ENCODE measurements at places on chromosomes 16 and 17. TPM values are rescaled to one million over a fixed set of nuclear protein-coding genes. Genes with fewer than 3 reads are reported as not detected.

The PLD6 gene
- total RNA-seq: 7.8 TPM

The PDF gene
- 13.4 TPM for total RNA-seq

The TBC1D26 gene
- not detected for total RNA-seq

GRCh38 chr17:81863123-81863675 is 2.9 kb upstream of the P4HB start:
- H3K27ac ChIP-seq: no peak overlapping the region
- peaks cover 19% of the 10 kb centered on the region for H3K4me1 ChIP-seq
- no peaks in the 10 kb centered on the region for H3K27me3 ChIP-seq

- no peak overlapping the region for H3K27ac ChIP-seq
- H3K36me3 ChIP-seq: no peaks in the 10 kb centered on the region
- no peak for DNase-seq
- peaks cover 9% of the 10 kb centered on the region for H3K27me3 ChIP-seq
Observed at GRCh38 chr17:78648293-78648692, 71.1 kb upstream of the DNAH17 start.

The C16orf46 gene
- total RNA-seq: not detected

- no peak overlapping the region for H3K27ac ChIP-seq
- no peaks in the 10 kb centered on the region for H3K27me3 ChIP-seq
- no peaks in the 10 kb centered on the region for H3K4me1 ChIP-seq
- no peaks in the 10 kb centered on the region for H3K36me3 ChIP-seq
Observed at GRCh38 chr16:8126313-8126712, 464.0 kb downstream of the TMEM114 start.

- no peaks in the 10 kb centered on the region for H3K36me3 ChIP-seq
- H3K4me3 ChIP-seq: no peak overlapping the region
- H3K4me1 ChIP-seq: no peaks in the 10 kb centered on the region
- no peak overlapping the region for H3K27ac ChIP-seq
- peaks cover 2% of the 10 kb centered on the region for H3K27me3 ChIP-seq
- DNase-seq: no peak
Observed at GRCh38 chr17:34465789-34466188, 102.8 kb upstream of the CCL1 start.

The TP53TG3 gene
- not detected for total RNA-seq

The ADORA2B gene
- total RNA-seq: 10.5 TPM

The MPP3 gene
- total RNA-seq: 6.9 TPM

The FTSJ3 gene
- total RNA-seq: 86.5 TPM

- H3K27me3 ChIP-seq: no peaks in the 10 kb centered on the region
- H3K27ac ChIP-seq: no peak overlapping the region
- no peaks in the 10 kb centered on the region for H3K4me1 ChIP-seq
- DNase-seq: no peak
- H3K4me3 ChIP-seq: no peak overlapping the region
- H3K36me3 ChIP-seq: no peaks in the 10 kb centered on the region
Observed at GRCh38 chr16:25523183-25523582, 168.6 kb upstream of the HS3ST4 start.

DNA sequence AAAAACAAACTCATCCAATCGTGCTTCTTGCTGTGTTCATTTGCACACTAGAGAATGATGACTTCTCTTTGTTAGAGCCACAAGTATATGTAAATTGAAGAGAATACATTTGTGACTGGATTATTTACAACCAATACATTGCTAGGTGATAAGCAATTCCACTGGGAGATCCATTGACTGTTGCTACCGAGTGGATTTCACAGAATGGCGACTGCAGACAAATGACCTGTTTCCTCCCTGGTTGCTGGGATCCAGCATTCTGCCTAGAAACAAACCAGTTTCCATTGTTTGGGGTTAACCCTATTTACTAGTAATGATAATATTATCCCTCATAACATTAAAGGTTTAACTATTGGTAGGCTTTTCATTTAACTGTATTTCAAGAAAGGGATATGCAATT is 36.9 kb upstream of the CPHXL start:
- no peak overlapping the region for H3K4me3 ChIP-seq
- H3K4me1 ChIP-seq: no peaks in the 10 kb centered on the region
- DNase-seq: no peak

DNA sequence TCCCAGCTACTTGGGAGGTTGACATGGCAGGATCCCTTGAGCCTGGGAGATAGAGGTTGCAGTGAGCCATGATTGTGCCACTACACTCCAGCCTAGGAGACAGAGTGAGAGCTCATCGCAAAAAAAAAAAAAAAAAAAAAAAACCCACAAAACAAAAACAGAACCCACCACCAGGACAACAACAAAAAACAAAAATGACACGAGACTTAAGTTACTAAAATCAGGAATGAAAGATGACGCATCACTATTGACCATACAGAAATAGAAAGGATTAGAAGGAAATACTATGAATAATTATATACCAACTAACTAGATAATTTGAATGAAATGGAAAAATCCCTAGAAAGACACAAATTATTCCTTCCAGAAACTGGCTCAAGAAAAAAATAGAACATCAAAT is 432.4 kb upstream of the PMFBP1 start:
- H3K27me3 ChIP-seq: no peaks in the 10 kb centered on the region
- DNase-seq: no peak
- H3K4me3 ChIP-seq: no peak overlapping the region
- H3K36me3 ChIP-seq: no peaks in the 10 kb centered on the region
- H3K4me1 ChIP-seq: no peaks in the 10 kb centered on the region

DNA sequence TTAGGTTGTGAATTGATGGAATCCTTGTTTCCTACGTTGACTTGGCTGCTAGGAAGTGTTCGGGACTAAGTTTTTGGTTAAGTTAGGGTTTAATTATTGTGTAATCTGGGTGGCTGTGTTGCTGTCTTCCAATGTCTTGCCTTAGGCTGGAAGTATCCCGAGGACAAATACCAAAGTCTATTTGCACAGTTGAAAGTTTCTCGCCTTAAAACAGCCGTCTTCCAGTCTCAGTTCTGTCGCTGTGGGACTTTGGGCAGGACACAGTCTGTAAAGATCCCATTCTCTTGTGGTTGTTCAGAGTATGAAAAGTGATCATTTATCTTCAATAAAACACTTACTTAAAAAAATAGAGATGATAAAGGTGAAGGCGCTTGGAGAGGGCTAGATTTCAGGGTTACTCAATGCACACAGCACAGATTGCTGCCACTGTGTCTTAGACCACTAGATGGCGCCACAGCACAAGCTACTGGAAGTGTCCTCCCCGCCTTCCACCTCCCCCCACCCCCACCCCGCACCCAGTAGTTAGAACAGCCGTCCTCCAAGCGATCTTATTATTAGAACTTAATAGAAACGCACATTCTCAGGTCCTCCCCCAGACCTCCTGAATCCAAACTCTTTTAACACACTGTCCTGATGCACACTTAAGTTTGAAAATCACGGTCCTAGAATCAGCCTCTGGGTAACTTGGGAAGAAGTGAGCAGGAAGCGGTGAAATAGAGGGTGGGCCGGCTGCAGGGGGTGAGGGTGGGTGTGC is 45.8 kb downstream of the AKAP1 start:
- H3K36me3 ChIP-seq: no peaks in the 10 kb centered on the region
- H3K4me1 ChIP-seq: no peaks in the 10 kb centered on the region
- peak; percentile 49 for DNase-seq
- no peaks in the 10 kb centered on the region for H3K27me3 ChIP-seq
- H3K27ac ChIP-seq: no peak overlapping the region
- H3K4me3 ChIP-seq: no peak overlapping the region

The SECTM1 gene
- total RNA-seq: 31.1 TPM

- no peaks in the 10 kb centered on the region for H3K36me3 ChIP-seq
- H3K4me1 ChIP-seq: peaks cover 5% of the 10 kb centered on the region
- H3K4me3 ChIP-seq: no peak overlapping the region
- peak; percentile 81 for DNase-seq
Observed at GRCh38 chr17:41530062-41531048, 2.2 kb upstream of the KRT19 start.

The DCAKD gene
- total RNA-seq: 41.5 TPM

DNA sequence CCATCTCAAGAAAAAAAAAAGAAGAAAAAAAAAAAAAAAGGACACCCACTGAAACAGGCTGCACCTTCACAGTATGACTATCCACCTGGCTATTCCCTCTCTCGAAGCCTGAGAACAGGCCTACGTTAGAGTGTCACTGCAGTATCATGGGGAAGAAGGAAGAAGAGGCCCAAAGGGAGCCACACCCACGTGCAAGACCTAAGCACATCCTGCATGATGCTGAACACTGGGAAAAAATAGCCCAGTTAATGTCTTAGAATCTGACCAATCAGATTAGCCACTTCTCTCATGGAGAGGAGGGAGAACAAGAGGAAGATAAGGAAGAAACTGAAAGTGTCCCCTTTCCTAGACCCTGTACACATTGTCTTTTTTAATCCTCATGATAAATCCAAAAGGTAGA is 19.5 kb upstream of the MED13 start:
- H3K36me3 ChIP-seq: no peaks in the 10 kb centered on the region
- no peak overlapping the region for H3K4me3 ChIP-seq
- peaks cover 3% of the 10 kb centered on the region for H3K27me3 ChIP-seq
- H3K27ac ChIP-seq: no peak overlapping the region
- DNase-seq: no peak
- no peaks in the 10 kb centered on the region for H3K4me1 ChIP-seq

DNA sequence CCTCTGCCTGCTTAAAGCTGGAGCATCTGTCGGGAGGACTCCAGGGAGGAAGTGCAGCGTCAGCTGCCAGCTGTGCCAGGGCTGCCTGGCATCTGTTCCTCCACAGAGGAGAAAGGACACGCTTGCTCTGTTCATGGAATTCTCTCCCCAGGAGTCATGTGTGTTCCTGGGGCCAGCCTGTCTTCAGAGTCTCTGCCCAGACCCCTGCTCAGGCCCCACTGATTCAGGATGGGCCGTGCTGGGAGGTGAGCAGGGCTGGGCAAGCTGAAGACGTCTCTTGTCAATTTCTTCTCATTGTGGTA is 24.2 kb downstream of the CRISPLD2 start:
- no peaks in the 10 kb centered on the region for H3K27me3 ChIP-seq
- no peak overlapping the region for H3K4me3 ChIP-seq
- peaks cover 14% of the 10 kb centered on the region for H3K4me1 ChIP-seq

The TEX19 gene
- total RNA-seq: not detected

DNA sequence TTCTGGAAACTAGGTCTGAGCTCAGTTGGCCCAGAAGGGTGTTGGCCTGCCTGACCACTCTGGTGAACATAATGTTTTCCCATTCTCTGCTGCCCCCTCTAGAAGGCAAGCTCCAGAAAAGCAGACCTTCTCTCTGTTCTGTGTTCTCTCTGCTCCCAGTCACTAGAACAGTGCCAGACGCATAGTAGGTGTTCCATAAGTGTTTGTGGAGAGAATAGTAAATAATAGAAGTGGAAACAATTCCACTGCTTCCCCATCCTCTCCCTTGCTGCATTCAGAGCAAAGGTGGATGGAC is 32.2 kb upstream of the ETV4 start:
- DNase-seq: no peak
- H3K36me3 ChIP-seq: no peaks in the 10 kb centered on the region
- no peaks in the 10 kb centered on the region for H3K27me3 ChIP-seq
- H3K27ac ChIP-seq: no peak overlapping the region
- peaks cover 4% of the 10 kb centered on the region for H3K4me1 ChIP-seq

The KRTAP4-6 gene
- total RNA-seq: not detected

GRCh38 chr17:48995304-48995973 is 1.7 kb upstream of the IGF2BP1 start:
- H3K27ac ChIP-seq: no peak overlapping the region
- H3K27me3 ChIP-seq: peaks cover 54% of the 10 kb centered on the region
- H3K4me3 ChIP-seq: peak overlapping the region; percentile 58

- H3K4me3 ChIP-seq: no peak overlapping the region
- H3K27me3 ChIP-seq: no peaks in the 10 kb centered on the region
- peak; percentile 44 for DNase-seq
- peak overlapping the region; percentile 66 for H3K27ac ChIP-seq
- H3K4me1 ChIP-seq: peaks cover 22% of the 10 kb centered on the region
- peaks cover 6% of the 10 kb centered on the region for H3K36me3 ChIP-seq
Observed at GRCh38 chr17:2191785-2192184, 111.8 kb downstream of the SMG6 start.

- DNase-seq: no peak
- no peaks in the 10 kb centered on the region for H3K36me3 ChIP-seq
- H3K4me1 ChIP-seq: peaks cover 3% of the 10 kb centered on the region
- no peak overlapping the region for H3K27ac ChIP-seq
- H3K4me3 ChIP-seq: peak overlapping the region; percentile 14
Observed at GRCh38 chr16:14002416-14002990, 68.6 kb upstream of the MRTFB start.

The SERPINF2 gene
- under 0.01 TPM for total RNA-seq

DNA sequence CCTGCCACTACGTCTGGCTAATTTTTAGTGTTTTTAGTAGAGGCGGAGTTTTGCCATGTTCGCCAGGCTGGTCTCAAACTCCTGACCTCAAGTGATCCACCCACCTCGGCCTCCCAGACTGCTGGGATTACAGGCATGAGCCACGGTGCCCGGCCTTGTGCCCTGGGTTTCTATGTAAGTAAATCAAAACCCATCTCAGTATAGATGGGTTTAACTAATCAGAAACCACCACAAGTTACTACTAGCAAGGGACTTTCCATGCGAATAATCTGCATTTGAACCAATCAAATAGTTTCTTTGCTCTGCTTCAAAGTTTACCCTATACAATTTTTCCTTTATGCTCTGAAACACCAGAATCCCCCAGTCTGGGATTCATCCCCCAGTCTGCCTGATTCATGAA is 16.5 kb upstream of the EIF1 start:
- H3K27ac ChIP-seq: no peak overlapping the region
- H3K4me3 ChIP-seq: no peak overlapping the region
- H3K4me1 ChIP-seq: no peaks in the 10 kb centered on the region
- H3K27me3 ChIP-seq: no peaks in the 10 kb centered on the region

DNA sequence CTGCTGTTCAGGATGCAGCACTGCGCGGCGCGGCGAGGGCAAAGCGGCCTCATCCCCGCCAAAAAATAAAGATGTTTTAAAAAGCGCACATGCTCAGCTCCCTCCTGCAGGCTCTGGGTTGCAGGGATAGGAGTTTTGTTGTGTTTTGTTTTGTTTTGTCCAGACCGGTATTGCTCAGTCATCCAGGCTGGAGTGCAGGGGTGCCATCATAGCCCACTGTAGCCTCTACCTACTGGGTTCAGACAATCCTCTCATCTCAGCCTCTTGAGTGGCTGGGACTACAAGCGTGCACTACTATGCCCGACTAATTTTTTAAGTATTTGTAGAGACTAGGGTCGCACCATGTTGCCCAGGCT is 636 bp downstream of the WWOX start:
- no peaks in the 10 kb centered on the region for H3K4me1 ChIP-seq
- no peak for DNase-seq

- H3K4me3 ChIP-seq: no peak overlapping the region
- H3K36me3 ChIP-seq: no peaks in the 10 kb centered on the region
- no peak for DNase-seq
- H3K4me1 ChIP-seq: no peaks in the 10 kb centered on the region
- no peaks in the 10 kb centered on the region for H3K27me3 ChIP-seq
Observed at GRCh38 chr16:83589576-83589975, 218.2 kb upstream of the HSBP1 start.

GRCh38 chr16:31458073-31458843 is 1.0 kb upstream of the ARMC5 start:
- peak overlapping the region; percentile 89 for H3K4me3 ChIP-seq
- H3K27me3 ChIP-seq: no peaks in the 10 kb centered on the region
- no peak for DNase-seq
- peak overlapping the region; percentile 100 for H3K27ac ChIP-seq
- H3K36me3 ChIP-seq: peaks cover 7% of the 10 kb centered on the region

GRCh38 chr17:76673729-76674128 is 30.2 kb upstream of the ST6GALNAC1 start:
- no peaks in the 10 kb centered on the region for H3K27me3 ChIP-seq
- H3K36me3 ChIP-seq: peaks cover 2% of the 10 kb centered on the region
- H3K4me1 ChIP-seq: peaks cover 9% of the 10 kb centered on the region
